ENCODE measurements at places on chromosomes 3 and 15.

- peak; percentile 89 for DNase-seq
Measured at GRCh38 chr3:51669241-51670052, 1.6 kb upstream of the TEX264 start.

- DNase-seq = no peak
Measured at GRCh38 chr3:196842567-196843434, 24.9 kb upstream of the SENP5 start.

- no peak for DNase-seq
Measured at GRCh38 chr15:66845266-66845785, 143.3 kb downstream of the SMAD6 start.

GRCh38 chr3:33152363-33153360 is 38.8 kb downstream of the CRTAP start:
- DNase-seq = no peak

GRCh38 chr15:59237119-59237855 is 30.6 kb downstream of the LDHAL6B start:
- no peak for DNase-seq

GRCh38 chr3:171904829-171905228 is 61.7 kb downstream of the TMEM212 start:
- no peak for DNase-seq

GRCh38 chr3:172084871-172085556 is 45.6 kb downstream of the FNDC3B start:
- DNase-seq = no peak

GRCh38 chr3:170610321-170610884 is 24.5 kb upstream of the SLC7A14 start:
- no peak for DNase-seq

- no peak for DNase-seq
Measured at GRCh38 chr3:123357275-123357674, 91.6 kb downstream of the ADCY5 start.

DNA sequence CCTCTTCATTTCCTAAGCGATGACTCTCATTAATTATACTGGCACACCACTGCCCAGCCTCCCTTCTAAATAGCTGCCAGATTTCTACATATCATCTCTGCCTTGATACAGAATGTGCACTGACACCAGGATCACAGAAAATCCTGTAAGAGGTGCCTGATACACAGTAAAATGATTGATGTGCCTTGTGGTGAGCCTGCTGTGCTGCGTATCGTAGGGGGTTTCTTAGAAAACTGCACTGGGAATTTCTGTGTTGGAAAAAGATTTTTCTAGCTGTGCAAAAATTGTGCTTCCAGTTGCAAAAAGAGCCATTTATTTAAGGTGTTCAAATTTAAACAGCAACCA is 3.0 kb upstream of the PLCH1 start:
- DNase-seq = no peak

DNA sequence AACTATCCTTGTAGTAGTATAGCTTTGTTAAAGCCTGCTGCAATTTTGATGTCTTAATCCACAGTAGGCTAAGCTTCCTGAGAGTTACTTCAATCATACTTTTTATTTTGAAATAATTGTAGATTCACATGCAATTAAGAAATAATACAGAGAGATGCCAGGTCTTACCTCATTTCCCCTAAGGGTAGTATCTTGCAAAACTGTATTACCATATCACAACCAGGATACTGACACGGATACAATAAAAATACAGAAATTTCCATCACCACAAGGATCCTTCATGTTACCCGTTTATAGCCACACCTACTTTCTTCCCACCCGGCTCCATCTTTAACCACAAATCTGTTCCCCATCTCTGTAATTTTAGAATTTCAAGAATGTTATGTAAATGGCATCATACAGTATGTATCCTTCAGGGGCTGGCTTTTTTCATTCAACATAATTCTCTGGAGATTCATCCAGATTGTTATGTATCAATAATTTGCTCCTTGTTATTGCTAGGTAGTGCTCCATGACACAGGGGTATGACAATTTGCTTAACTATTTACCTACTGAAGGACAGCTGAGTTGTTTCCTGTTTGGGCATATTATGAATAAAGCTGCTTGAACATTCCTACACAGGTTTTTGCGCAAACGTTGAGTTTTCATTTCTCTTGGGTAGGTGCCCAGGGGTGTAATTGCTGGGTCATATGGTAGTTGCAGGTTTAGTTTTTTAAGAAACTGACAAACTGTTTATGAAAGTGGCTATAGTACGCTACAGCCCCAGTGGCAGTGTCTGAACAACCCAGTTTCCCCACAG is 21.6 kb downstream of the BDH1 start:
- DNase-seq = no peak

GRCh38 chr15:67184208-67184925 is 70.1 kb downstream of the AAGAB start:
- no peak for DNase-seq

DNA sequence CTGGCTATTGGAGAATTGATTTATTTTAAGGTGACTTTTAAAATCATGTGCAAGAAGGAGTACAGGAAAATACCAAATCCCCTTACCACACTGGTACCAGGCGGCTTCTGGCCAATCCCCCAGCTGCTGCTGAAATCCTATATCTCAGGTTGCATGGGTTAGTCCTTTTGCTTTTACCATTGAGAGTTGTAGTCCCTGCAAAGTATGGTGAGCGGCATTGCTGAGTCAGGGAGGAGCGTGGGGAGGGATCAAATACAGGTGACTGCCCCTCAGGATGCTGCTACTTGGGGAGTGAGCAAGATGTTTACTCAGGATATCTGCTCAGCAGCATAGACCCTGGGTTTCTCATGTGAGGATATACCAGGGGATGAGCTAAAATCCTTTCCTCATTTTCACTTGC is 131.9 kb upstream of the STAC start:
- no peak for DNase-seq

GRCh38 chr3:103440539-103441203 is 1005.9 kb downstream of the ZPLD1 start:
- no peak for DNase-seq

GRCh38 chr3:73206030-73206429 is 144.6 kb downstream of the EBLN2 start:
- no peak for DNase-seq

- no peak for DNase-seq
Measured at GRCh38 chr15:29542994-29543393, 273.4 kb upstream of the NSMCE3 start.

- no peak for DNase-seq
Measured at GRCh38 chr3:132422531-132422930, 5.2 kb downstream of the DNAJC13 start.

DNA sequence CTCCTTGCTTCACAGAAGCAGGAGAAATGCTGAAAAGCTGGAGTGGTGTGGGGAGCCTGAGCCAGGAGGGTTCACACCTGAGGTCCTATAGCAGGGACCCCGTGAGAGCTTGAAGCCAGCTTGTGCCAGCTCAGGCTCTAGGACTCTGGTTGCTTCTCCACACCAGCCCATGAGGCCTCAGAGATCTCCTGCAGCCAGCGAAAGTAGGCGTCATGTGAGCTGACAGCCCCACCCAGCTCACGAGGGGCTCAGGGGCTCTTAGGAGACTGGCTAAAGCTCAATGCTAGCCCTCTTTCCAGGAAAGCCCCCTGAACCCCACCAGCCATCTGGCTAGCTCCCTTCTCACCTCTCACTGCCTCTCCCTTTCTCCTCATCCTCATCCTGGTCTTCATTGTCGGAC is 16.9 kb upstream of the CPEB1 start:
- DNase-seq = no peak

DNA sequence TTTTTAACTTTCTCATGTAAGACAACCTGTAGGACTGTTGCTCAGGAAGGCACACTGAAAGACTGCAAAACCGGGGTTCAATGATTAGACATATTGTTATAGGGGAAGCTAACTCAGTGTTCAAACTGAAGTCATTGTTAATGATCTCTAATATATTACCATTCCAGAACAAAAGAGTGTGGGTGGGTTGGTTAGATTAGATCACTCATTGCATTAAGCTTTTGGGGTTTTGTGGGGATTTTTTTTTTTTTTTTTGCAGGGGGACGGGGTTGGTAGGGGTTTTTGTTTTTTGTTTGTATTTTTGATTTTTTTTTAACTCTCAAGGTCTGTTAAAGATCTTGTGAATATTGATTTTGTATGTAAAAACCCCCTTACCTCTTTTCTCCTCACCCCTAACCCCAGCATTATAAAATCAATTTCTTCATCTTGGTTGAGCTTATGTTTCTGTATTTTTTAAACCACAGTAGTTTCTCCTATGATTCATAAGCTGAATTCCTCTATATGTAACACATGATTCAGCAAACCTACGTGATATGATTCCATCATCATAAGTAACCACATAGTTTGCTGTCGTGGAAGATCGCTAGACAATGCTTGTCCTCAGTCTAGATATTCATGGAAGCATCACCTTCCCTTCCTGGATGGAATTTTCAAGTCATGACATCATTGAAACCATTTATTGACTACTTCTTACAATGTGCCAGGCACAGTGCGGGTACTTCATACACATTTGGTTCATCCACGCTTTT is 544.1 kb upstream of the MDFIC2 start:
- no peak for DNase-seq

DNA sequence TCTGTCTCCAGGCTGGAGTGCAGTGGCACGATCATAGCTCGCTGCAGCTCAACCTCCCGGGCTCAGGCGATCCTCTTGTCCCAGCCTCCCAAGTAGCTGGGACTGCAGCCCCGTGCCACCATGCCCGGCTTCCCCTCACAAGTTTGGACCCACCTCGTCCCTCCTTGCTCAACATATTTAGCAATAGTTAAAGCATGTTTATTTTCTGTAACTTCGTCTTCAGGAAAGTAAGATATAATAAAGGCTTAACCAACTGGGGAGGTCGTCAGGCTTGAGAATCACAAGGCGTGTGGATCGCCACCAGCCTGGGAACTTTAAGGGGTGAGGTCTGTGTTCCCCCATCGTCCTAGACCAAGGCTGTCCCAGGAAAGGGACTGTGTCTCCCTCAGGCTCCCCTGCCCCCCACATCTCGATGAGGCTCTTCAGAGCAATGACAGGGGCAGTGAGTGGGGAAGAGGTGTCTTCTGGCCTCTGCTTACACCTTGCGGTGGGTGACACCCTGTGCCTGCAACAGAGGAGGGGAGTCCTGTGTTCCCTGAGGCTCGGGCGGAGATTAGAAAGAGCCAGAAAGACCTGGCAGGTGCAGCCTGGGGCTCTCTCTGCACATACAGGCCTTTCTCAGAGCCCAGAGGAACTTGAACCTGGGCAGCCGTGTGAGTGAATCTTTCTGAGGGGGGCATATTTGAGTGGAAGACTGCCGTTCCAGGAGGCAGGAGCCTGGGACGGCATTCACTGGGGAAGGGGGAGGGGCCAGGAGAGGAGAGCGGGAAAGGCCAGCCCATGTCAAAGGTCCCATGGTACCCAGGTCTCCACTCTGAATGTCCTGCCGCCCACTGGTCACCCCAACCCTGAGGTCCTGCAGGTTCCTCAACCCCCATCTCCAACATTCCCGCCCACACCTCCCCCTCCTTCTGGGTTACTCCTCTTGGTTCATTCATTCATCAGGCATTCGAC is 152.3 kb downstream of the SMAD6 start:
- DNase-seq = no peak

DNA sequence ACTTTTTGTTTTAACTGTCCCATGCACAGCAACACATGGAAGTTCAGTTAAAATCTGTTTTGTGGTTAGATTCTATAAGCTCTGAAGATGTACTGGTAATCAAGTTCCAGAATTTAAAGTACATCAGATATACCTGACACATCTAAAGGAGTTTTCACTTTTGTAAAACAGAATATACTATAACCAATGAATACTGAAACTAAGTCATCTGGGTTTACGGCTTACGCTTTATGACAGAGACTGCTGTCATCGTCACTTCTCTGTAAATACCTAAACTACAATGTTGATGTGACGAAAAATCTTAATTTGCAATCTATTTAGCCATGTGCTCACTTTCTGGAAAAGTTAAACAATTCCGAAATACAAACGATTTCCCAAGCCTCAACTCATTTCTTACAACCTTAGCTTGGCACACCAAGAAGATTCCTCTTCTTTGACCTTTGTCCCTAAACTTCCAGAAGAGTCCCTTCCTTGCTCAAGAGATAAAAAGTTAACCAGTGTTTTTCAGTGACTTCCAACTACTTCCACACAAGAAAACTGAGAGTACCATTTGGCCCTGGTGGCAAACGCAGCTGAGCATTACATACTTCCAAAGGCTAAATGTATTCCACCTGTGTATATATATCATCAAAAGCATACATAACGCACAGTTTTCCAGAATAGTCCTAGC is 56.8 kb upstream of the NEK10 start:
- DNase-seq = no peak

DNA sequence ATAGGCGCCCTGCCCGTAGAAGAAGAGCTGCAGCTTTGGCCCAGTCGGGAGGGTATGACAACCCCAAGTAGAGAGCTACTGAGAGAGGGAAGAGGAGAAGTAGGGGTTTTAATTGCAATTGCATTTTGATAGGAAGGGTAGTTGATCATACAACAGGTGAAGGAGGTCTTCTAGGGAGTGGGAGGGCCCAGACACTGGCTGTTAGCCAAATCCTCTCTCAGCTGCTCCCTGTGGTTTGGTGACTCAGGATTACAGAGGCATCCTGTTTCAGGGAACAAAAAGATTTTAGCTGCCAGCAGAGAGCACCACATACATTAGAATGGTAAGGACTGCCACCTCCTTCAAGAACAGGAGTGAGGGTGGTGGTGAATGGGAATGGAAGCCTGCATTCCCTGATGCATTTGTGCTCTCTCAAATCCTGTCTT is 408.9 kb upstream of the THBS1 start:
- peak; percentile 80 for DNase-seq

DNA sequence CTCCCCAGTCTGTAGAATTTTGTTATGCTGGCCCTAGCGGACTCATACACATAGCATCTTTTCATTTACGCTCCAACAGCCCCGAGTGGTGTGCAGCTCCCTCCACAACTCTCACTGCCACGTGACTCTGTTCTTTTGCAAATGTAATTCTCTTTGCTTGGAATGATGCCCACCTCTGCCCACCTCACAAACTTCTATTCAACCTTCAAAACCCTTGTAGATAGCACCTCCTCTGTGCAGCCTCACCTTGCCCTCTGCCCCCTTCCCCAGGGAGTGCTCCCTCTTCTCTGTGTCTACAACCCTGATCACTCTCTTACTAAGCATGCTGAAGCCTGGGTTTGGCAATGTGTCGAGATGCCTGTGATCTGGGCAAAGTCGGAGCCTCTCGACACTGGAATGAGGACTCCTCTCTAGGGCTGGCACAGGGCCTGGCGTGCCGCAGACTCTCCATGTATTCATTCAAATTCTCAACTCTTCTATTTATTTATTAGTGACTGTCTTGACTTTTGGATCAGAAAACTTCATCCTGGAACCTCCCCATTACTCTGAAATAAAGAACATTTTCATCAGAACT is 73.5 kb downstream of the MGLL start:
- DNase-seq = no peak
